NCI-H82 (cell line): ENCODE measurements at places on chromosomes 11 and 22.

- DNase-seq, result no peak
These were observed 230.9 kb upstream of the SESN3 start for GRCh38 chr11:95461858-95462257.

DNA sequence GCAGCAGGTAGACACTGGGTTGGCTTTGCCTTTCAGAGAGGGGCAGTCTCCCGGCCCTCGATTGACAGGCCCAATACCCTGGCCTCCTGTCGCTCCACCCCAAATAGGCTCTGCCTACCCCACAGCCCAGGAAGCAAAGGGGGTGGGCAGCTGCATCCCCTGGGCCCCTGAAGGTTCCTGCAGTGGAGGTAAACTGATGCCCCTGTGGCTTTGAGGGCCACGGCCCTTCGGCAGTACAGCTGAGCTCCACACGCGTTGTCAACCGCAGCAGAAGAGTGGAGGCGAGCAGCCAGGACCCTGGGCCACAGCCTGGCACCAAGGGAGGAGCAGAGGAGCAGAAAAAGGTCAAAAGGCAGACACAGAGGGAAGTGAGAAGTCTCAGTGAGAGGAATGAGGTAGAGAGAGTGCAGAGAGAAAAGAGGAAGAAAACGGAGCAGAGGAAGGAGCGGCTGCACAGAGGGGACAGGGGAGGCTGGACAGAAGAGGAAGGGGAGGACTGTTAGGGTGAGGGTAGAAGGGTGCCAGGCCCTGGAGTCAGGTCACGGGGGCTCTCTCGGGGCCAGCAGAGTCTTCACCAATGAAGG, 64.0 kb downstream of the SLC22A12 start:
- DNase-seq, result no peak

- no peak for DNase-seq
These were observed 24.4 kb downstream of the NPTXR start for GRCh38 chr22:38819387-38819940.

DNA sequence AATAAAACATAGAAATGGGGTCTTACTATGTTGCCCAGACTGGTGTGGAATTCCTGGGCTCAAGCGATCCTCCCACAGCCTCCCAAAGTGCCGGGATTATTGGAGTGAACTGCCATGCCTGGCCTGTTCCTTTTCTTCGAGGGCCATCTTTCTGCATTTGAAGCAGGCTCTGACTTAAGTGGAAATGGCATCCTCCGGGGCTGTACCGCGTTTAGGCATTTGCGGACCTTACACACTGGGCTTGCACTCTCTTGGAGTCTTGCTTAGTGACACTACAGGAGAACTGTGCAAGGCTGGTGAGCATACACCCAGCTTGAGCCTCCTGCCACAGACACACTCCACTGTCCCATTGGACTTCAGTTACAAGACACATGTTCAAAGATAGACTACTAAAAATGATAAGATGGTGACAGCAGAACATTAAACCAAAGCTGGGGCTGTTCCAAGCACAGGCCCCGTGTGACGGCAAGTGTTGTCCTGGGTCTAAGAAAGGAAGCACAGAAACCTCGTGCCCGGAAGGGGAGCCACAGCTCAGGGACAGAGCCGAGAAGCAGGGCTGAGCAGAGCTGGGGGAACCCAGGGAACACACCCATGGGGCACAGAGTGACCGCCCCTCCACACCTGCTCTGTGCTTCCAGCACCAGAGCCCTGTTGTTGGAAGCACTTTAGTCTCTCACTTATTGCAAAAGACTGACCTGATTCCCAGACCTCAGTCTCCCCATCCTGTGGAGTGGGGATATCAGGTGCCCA, 59.0 kb upstream of the SHANK2 start:
- no peak for DNase-seq

- DNase-seq, result no peak
These were observed 7.0 kb downstream of the OR51B5 start for GRCh38 chr11:5336331-5336730.

DNA sequence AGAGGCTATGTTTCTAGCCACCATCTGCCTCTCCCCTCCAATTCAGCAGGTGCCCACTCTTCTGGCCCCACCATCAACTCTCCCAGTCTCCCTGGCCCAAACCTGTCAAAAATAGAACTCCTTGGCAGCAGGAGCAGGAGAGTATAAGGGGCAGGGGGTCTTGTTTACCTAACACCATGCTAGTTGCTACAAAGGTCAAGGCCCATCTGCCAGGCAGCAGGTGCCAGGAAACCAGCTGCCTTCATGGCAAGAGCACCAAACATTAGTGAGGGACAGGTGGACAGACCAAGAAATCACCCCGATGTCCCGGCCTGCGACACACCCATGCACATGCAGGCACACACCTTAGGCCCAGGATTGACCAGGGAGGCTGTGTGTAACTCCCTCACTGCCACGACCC, 387.9 kb downstream of the BUD13 start:
- peak; percentile 54 for DNase-seq

GRCh38 chr11:114942207-114942606, 263.9 kb downstream of the NXPE2 start:
- DNase-seq, result no peak

- DNase-seq, result no peak
These were observed 4.9 kb downstream of the MSANTD4 start for GRCh38 chr11:106017093-106017492.

DNA sequence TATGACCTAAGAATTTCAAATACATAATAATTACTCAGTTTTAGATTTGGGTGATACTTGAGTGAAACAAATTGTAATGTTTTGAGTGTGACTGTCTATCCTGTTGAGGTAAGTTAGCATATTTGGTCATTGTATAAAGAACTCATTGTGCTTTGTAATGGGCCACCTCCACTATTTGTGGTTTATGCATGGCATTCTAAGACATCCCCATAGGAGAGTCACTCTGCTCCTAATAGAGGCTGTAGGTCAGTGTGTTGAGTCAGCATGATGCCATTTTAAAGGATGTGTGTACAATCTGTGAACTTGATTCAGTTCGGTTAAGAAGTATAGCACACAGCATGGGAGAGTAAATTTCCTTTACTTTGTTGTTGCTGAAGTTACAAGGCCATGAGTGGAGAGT, 1112.4 kb downstream of the JRKL start:
- no peak for DNase-seq

GRCh38 chr11:27701355-27702105, 1.3 kb upstream of the BDNF start:
- peak; percentile 65 for DNase-seq

GRCh38 chr11:449889-450808, at the start of gene PTDSS2:
TSS of gene PTDSS2 (plus strand) at chr11:450279. CDS start at chr11:450456, 177 bp downstream.
- DNase-seq, result peak; percentile 97

- DNase-seq, result no peak
These were observed 125.7 kb downstream of the DYNC2H1 start for GRCh38 chr11:103234974-103235373.

DNA sequence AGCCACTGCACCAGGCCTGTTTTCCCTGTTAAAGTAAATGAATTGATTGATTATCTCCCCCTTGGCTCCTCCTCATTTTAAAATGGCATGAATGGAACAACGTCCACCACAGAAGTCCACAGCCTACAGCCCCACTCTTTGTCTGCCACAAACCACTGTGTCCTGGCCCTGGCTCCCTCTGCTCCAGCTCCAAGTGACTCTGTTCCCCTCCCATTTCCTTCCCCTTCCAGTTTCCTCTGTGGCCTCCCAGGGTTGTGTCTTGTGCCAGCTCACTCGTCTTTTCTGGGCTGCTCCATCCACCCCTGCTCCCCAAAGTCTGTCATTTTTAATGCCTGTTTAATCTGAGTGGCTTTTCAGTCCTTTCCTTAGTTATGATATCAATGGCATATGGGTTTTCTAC, 52.4 kb upstream of the CD5 start:
- DNase-seq, result no peak

GRCh38 chr22:22547226-22547625, 11.8 kb downstream of the PRAME start:
- peak; percentile 24 for DNase-seq

DNA sequence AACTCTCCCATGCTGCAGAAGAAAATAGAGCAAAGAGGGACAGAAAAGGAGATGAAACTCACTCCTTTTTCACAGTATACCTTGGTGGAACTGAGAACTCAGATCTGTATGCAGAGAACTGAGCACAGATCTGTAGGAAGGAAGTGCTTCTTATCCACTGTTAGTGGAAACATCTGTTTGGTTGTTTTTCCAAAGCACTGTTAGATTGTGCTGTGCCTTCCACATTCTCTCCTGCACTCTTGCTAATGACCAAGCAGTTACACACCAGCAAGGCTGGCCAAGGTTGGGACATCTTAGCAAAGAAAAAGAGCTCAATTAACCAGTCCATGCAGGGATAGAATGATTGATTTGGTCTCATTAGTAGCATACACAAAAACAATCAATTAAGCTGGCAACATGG, 20.1 kb upstream of the SIK2 start:
- DNase-seq, result no peak

DNA sequence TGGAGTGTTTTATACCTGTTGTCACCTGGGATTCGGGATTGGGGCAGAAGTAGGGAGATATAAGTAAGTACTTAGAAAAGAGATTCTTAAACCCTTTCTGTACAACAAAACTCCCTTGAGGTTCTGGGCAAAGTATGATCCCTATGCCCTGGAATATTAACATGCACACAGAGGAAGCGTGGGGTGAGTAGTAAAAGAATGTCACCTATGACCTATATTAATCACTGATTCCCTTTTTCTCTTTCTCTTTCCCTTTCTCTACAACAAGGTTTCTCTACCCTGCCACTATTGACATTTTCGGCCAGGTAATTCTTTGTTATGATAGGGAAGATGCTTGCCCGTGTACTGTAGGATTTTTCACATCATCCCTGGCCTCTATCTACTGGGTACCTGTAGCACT, 209.7 kb upstream of the PLET1 start:
- DNase-seq, result no peak

- DNase-seq, result no peak
These were observed 12.1 kb downstream of the SLC37A2 start for GRCh38 chr11:125075242-125075625.

DNA sequence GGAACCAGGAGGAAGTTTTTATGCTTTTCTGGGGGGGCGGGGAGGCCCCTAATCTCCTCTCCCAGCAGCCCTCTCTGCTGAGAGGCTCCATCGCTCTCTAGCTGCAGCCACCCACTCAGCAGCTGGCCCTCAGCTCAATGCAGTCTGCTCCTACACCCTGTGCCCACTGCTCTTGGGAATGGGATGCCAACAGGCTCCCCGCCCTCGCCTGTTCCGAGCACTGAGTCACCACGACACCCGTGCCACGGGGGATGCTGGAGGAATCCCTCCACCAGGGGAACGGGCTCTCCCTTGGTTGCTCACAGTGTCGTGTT, 23.5 kb upstream of the SUSD2 start:
- DNase-seq, result no peak

GRCh38 chr11:122642472-122642922, 13.0 kb upstream of the UBASH3B start:
- DNase-seq, result no peak

DNA sequence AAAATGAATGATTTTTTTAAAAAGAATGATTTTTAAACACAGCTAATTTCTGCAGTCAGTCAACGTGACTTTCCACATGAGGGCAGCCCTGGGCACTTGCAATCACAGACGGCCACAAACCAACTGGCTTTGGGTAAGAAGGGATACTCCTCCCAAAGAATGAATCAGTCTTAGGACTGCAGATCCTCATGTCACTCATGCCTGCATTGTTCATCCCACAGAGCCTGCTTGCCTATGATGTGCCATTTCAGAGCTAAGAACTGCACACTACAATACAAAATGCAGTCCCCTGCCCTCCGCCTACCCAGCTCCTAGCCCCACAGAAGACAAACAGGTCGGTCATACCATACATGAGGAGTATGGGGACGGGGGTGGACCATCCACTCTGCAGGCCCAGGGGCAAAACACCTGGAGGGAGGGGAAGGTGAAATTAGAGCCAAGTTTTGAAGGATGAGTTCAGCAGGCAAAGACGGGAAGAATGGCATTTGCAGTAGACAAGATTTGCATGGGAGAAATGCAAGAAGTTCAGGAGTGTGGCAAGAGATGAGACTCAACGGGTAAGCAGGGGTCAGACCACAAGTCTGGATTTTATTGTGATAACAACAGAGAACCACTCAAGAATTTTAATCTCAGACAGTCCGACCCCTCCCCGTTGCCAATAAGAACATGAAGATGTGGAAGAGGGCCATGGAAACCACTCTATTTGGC, 24.7 kb downstream of the PACSIN2 start:
- peak; percentile 20 for DNase-seq
